Effector memory CD8-positive, alpha-beta T cell (primary cell): ENCODE measurements at places on chromosomes 3 and 15.

DNA sequence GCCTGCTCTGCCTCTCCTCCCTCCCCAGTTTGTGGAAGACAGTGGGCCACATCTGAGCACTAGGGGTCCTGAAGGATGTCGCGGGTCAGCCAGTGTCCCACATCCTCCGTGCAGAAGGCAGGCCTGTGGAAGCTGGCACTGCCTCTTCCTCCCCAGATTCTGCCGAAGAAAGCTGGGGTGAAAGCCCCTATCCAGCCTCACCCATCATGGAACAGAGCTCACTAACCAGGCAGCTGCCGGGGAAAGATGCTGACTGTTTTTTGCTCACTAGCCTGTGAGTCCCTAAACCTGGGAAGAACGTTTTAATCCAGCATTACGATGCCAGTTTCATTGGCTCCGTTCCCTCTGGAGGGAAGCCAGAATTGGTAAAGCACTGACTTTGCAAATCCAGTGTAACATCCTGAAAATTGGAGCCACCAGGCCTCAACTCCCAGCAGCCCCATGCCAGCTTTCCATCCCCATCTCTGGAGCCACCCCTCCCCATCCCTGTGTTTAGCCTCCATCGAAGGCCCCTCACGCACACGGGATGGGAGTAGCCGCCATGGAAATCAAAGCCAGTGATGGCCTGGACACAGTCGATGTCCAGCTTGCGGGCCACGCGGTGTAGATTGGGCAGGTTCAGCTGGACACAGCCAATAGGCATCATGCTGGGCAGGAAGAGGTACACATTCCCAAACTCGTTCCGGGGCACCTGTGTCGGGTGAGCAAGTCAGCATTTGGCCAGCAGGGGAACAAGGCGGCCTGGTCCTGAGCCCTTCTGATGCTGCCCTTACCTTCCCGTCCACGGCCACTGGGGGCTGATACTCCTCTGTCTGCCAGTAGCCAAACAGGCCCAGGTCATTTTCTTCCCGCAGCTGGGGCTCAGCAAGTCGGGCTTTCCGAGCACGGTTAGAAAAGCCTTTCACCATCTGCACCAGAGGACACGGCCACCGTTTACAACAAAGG lies 23.5 kb downstream of the TMEM43 start:
- DNase-seq = no peak

DNA sequence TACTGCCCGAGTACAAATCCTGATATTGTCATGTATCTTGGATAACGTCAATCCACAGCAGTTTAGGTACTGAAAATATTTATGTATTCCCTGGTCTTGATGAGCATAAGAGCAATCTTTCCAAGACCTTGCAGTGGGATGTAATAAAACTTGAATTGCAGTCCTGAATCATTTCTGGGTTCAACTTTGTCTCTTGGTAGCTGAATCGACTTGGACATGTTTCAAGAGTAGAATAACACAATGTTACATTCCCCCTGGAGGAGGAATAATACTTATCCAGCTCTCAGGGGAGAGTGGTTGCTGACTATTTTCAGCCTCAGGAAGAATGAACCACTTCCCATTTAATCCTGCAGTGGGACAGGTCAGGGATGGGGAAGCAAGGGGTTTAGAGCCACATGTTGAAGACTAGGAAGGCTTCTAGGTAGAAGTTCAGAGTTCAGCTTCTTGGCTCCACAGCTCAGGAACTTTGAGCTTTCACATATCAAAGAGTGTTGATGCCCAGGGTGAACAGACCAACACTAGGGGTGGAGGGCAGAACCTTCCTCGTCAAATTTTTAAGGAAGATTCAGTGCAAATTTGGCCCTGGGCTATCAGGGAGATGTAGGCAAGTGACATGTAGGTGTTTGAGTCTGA lies 43.4 kb upstream of the GPD1L start:
- no peak for DNase-seq

- no peak for DNase-seq
Observed at GRCh38 chr3:194189243-194189791, 53.4 kb downstream of the HES1 start.

- no peak for DNase-seq
Observed at GRCh38 chr3:25441234-25441856, 13.3 kb downstream of the RARB start.

DNA sequence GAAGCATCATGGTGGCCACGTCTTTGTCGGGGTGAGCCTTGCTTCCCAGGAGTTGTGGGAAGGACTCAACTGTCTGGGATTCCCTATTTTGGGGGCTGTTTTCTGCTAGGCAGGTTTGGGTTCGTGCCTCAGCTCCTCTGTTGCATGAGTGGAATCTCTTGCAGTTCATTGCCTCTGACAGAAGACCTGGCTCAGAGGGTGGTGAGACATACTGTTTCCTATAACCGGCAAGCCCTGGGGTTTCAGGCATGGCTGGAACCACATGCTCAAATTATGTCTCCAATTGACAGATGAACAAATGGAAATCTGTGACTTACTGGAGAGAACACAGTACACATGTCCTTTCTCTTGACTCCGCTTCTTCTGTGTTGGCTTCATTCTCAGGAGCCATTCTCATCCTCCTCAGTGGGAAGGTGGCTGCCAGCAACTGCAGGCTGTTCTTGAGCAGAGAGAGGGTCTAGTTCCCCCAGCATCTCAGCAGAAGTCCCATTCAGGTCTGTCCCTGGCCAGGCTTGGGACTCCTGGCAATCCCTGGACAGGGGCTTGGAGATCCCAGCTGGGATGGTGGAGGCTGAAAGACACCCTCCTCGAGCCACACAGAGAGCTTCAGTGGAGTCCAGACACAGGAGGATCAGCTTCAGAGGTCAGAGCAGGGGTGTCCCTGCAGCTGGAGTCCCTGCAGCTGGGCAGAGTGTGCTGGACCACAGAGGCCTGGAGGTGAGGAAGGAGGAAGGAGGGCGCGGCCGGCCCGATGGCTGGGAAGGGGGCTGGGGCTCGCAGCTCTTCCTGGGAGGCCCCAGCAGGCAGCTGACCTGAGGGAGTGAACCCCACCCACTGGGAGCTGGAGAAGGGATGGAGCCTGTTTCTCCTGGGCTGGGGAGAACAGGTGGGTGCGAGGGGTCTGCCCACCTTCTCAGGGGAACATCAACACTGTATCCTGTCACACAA lies 97.6 kb downstream of the LSM3 start:
- no peak for DNase-seq

GRCh38 chr3:5339967-5340535 lies 152.5 kb downstream of the EDEM1 start:
- no peak for DNase-seq

DNA sequence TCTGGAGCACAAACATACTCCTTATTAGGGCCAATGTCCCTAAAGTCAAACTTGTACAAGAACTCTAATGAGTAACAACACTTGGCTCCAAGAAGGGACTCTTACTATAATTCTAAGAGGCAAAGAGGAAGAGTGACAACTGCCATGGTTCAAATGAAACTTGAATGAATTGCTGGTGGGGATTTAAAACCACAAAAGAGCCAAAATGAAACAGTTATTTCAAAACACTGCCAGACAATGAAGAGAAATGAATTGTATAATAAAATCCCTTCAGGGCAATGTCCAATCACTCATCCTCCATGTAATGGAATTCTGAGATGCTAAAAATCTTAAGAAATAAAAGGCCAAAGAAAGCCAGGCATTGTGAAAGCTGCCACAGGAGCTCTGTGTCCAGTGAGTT lies 14.2 kb downstream of the THRB start:
- no peak for DNase-seq

GRCh38 chr3:29720665-29721064 lies 439.8 kb downstream of the RBMS3 start:
- DNase-seq = no peak

DNA sequence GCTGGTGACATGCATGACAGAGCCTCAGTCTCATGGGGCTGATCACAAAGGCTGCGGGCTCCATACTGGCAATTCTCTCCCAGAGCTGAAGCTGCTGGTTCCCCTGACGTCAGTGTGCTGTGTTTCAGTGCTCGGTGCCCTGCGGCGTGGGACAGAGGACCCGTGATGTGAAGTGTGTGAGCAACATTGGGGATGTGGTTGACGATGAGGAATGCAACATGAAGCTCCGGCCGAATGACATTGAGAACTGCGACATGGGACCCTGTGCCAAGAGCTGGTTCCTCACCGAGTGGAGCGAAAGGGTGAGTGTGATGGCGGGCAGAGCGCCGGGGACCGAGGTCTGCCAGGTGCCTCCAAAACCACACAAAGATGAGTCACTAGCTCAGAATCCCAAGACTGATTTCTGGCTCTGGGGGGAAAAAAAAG lies 62.0 kb upstream of the NR2E3 start:
- DNase-seq = no peak

DNA sequence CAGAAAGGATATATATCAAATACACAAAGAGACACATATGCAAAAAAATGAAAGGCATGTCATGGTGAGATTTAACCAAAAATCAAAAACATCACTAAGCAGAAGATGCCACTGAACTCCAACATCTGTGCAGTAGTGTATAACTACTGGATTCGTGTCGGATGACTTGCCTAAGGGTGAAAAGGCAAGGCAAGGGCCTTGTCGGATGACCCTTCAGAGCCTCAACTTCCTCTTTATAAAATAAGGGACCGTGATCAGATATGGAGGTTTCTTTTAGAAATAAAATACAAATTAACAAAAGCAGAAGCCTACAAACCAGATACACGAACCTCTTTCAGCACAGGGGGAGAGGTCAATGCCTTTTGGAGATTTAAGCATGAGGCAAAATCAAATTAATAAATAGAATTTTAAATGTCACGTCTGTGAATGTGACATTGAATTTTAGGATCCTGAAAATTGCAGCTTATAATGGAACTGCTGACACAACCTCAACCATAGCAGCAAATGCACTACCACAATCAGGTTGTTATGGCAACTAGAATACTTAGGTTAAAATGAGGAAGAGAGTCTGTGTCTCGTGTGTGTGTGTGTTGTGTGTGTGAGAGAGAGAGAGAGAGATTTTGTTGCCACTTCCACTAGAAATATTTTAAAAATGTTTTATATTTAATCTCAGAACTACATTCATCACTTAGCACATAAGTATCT lies 8.3 kb upstream of the CHRM5 start:
- no peak for DNase-seq

DNA sequence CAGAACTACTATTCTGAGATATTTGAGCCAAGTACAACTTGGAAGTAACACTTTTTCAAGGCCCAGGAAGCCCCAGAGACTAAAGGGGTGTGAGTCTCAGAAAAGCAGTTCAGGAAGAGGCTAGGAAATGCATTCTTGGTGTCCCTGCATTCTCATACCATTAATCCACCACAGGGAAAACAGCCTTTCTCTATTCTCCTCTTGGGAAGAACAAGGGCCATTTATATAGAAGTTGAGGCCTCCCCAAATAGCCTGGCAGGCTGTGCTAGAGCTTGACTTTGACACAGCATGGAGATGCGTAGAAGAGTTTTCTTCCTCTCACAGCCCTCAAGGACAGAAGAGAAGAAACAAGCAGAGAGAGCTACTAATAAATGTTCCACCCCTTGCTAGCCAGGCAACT lies 5.5 kb upstream of the NR2C2 start:
- no peak for DNase-seq

- no peak for DNase-seq
Observed at GRCh38 chr3:166071-166470, 30.5 kb upstream of the CHL1 start.

GRCh38 chr3:189272500-189273119 lies 100.8 kb downstream of the TPRG1 start:
- DNase-seq = no peak

DNA sequence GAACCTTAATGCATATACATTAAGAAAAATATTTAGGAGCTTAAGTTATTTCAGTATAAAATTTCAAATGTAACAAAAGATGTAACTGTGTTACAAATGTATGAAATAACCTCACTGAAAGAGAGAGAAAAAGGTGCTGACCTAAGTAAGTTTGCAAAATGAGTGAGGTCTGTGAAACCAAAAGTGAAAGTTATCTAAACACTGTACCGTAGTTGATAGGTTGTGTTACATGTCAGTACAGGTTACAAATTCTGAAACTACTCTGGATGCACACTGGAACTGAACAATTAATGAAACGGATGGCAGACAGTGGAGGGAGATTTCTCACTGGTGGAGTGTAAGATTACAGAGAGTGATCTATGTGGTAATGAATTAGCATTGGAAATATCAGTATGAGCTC lies 420.7 kb downstream of the ZNF385D start:
- DNase-seq = no peak

DNA sequence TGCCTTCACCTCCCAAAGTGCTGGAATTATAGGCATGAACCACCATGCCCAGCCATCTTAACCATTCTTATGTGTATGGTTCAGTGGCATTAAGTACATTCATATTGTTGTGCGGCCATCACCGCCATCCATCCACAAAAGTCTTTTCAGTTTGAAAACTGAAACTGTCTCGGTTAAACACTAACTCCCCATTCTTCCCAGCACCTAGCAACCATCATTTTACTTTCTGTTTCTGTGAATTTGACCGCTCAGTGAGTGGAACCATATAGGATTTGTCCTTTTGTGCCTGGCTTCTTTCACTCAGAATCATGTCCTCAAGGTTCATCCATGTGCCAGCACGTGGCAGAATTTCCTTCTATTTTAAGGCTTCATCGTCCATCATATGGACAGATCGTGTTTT lies 5.8 kb downstream of the MCM2 start:
- no peak for DNase-seq

DNA sequence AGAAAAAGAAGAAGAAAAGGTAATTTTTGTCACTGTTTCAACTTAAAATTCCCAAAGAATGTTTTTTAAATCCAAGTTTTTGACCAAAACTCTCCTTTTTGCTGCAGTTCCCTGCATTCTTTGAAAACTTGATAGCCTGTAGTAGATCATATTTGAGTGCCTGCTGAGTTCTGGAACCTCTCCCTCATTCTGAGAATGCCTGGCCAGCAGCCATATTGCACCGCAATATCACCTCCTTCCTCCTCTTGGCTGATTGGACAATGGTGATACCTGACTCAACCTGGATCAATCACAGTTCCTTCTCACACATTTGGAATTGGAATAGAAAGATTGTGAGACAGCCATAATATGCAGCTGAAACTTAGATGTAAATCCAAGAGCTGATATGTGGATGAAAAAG lies 97.6 kb upstream of the GAP43 start:
- DNase-seq = no peak

DNA sequence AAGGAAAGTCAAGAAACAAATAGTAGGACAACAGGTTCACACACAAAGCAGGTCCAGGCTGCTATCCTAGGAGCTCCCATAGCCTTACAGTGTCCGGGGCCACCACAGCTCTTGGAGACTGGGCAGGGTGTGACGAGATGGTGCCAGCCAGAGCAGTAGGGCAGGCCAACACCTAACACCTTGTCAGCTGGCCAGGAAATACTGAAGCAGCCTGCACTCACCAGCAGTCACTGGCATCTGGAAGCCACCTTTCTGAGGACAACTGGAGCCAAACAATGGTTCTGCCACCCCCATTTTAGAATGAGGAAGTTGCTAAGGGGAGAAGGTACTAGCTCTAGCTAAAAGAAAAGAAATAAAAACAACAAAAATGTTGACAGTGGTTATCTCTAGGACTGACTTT lies 47.2 kb downstream of the CCDC12 start:
- no peak for DNase-seq

- no peak for DNase-seq
Observed at GRCh38 chr3:189488241-189488767, 142.9 kb upstream of the TP63 start.

DNA sequence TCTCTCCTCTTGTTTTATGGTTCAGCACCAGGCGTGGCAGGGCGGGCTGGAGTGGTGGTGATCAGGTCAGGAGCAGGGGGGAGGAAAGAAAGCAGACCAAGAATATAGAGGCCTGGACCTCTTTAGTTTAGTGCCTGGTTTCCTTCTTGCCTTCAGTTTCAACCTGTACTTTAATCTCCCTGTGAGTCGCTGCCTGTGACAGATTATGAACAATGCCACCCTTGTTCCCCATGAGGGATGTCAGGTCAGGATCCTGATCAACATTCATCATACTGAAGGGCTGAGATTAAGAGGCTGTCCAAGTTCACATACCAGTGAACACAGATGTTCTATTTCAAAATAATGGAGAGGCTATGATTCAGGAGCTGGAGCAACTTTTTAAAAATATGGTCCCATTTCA lies 11.4 kb downstream of the ENTPD3 start:
- no peak for DNase-seq
